ENCODE measurements at places on chromosomes 13 and 19.

DNA sequence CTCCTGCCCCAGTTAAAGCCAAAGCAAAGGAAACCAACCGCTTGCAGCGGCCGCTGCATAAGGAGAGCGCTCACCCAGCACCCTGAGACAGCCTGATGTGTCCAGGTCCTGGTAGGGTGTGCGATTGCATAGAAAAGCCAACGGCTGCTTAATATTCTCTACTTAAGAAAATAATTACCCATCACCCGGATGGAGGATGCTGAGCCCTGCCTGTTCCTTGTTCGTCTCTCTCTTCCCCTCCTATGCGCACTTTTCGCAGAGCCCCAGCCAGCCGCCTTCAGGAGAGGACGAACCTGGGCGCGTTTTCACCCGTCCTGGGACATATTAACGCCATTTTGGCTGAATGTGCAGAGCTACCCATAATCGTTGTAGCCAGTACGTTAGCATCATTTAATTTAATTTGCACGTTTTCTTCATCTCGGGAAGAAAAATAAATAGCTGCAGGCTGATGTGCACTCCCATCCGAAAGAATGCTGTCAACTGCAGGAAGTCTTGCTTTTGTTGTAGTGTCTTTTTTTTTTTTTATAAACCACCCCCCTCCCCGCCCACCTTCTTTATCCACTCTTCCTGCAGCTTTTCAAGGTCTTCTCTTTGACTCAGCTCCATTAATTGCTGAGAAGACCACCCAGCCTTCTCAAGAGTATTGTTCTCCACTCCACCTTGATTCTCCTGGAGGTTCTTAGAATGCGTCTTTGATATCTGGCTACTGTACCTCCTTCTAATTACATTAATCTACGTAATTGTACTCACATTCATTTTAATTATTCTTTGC, 214.5 kb downstream of the TEX29 start:
- no peak for DNase-seq

- no peak for DNase-seq
Measured at GRCh38 chr13:24199016-24199415, 38.5 kb downstream of the SPATA13 start.

GRCh38 chr13:101916108-101916774, 463.8 kb downstream of the ITGBL1 start:
- DNase-seq = no peak

DNA sequence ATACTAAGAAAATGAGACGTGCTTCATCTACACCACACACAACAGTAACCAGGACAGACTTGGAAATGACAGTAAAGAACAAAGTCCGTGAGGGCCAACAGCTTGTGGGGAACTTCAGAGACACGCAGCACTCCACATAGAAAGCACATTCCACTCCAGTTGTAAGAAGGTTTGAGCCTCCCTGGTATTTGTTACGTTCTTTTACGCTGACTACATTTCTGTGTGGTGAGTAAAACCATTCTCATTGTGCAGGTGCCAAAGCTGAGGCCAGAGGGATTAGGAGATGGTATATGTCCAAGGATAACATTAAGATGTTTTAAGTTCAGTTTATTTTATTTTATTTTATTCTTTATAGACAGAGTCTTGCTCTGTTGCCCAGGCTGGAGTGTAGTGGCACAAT, 1189.9 kb downstream of the UQCRFS1 start:
- no peak for DNase-seq

DNA sequence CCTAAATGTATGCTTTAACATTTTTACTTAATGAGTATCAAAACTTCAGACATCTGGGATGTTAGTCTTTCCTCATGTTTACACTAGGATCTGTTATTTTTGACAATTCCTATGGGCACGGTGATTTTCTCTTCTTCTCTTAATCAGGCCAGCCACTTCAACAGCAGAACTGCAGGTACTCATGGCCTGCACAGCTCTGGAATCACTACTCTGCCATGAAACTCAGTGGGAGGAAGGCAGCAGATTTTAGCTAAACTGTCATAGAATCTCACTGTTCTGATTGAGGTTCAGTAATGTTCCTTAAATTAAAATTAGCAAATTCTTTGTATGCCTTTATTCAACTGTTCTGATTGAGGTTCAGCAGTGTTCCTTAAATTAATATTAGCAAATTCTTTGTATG, 1083.0 kb downstream of the SLITRK5 start:
- no peak for DNase-seq

DNA sequence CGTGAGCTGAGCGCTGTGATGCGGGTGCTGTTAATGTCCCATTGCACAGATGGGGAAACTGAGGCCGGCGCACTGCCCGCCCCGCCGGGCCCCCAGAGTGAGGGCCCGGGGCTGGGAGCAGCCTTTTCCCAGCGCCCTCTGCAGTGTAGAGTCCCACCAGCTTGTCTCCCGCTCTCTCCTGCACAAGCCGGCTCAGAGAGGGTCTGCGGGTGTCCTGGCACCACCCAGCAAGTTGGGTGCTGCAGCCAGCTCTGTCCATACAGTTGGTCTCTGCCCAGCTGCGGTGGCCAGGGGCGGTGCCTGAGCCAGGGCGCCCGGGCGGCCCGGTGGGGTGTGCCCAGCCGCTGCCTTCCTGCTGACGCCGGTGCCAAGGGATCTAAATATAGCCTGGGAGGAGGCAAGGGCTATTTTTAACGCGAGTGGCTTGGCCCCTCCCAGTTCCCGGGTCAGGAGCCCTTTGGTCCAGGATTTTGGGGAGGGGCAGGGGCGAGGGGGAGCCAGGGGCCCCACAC, 19.3 kb downstream of the GADD45B start:
- peak; percentile 65 for DNase-seq

- no peak for DNase-seq
Measured at GRCh38 chr19:50882188-50882587, 8.9 kb downstream of the KLK2 start.

- no peak for DNase-seq
Measured at GRCh38 chr13:73065036-73065435, 6.2 kb downstream of the KLF5 start.

DNA sequence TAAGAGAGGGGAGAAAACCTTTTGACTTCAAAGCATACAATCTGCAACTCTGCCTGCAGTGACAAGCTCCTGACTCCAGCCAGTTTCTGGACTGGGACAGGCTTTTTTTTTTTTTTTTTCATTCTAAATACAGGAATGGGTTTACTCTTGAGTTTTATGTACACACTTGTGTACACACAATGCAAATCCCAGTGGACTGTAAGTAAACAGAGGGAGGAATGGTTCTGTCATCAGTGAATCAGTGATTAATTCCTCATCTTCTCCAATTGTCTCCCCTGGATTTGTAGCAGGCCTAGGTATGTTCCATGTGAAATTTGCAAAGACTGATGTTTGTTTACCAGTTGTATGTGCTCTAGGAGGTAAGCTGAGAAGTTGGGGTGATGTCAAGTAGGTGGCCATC, 184.8 kb downstream of the SHISA2 start:
- DNase-seq = peak; percentile 20

DNA sequence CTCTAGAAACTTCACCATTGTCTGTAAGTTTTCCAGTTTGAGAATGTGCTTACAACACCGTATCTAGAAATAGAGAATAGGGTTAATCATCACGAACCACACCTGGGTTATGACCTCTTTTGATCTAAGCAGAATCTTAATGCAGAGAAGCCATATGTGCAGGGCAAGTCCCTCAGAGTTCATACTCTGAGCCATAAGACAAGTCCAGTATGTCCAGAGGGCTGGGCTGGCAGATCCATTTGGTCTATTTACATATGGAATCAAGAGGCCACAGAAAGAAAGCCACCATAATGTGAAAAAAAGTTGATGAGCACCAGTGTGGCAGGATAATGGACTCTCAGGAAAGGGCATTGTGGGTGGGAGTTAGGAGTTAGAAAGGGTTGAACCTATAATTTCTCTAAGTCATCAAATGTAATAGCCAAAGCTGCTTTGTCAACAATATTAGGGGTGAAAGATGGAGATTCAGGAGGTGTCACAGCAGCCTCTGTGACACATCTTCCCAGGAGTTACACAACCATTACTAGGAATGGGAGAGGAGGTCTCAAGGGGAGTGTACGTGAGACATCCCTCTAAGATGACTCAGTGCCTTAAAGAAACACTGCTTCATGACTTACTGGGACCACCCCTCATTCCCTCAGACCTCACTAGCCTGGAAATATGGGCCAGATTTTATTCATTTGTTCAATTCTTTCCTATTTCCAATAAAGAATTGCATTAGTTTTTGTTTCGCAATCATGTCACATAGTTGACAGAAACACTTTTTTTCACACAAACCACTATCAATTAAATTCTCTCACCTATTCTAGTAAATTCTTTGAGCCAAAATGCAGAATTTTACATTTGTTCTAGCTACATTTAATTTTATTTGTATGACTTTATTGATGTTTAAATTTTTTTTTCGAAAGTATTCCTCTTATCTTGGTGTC, 30.4 kb upstream of the OLFM4 start:
- no peak for DNase-seq

DNA sequence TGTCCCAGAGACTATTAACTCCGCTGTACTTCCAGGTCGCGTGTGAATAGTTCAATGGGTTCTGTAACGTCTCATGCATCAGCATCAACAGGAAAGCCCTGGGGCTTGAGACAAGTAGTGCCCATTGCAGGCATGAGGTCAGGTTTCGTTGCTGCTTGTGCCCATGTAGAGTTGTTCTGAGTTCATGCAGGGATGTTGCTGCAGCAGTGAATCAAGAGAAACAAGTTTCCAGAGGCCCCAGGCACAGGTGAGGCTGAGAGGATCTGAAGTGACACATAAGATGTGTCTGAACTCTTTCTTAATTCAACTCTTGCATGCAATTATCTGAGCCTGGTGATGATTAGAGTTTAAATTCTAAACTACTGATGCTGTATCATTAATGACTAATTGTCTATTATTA, 8.6 kb upstream of the ZNF283 start:
- DNase-seq = no peak

- DNase-seq = no peak
Measured at GRCh38 chr19:16315825-16316505, 8.7 kb upstream of the KLF2 start.

GRCh38 chr19:18920400-18920799, 885 bp downstream of the DDX49 start:
- no peak for DNase-seq

DNA sequence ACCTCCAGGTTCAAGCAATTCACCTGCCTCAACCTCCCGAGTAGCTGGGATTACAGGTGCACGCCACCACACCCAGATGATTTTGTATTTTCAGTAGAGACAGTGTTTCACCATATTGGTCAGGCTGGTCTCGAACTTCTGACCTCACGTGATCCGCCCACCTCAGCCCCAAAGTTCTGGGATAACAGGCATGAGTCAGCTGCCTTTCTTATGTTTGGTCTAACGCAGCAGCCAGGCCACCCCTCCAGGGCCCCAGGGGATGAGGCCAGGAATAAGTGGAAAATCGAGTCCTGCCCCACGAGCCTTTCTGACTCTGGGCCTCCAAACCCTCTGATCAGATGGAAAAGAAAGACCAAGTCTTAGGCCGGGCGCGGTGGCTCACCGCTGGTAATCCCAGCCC, 44.5 kb downstream of the CERS4 start:
- DNase-seq = no peak

- DNase-seq = no peak
Measured at GRCh38 chr19:1159864-1160595, 14.0 kb downstream of the SBNO2 start.

GRCh38 chr19:15584541-15585115, 30.4 kb upstream of the CYP4F8 start:
- DNase-seq = peak; percentile 49

GRCh38 chr13:52393572-52394357, 12.2 kb downstream of the THSD1 start:
- no peak for DNase-seq

GRCh38 chr13:58379221-58379620, 747.7 kb downstream of the PCDH17 start:
- no peak for DNase-seq

- DNase-seq = no peak
Measured at GRCh38 chr19:31331536-31331935, 17.7 kb downstream of the TSHZ3 start.

GRCh38 chr13:44902738-44903137, 86.5 kb downstream of the NUFIP1 start:
- DNase-seq = no peak

GRCh38 chr13:52921194-52921593, 72.8 kb upstream of the PCDH8 start:
- no peak for DNase-seq

- no peak for DNase-seq
Measured at GRCh38 chr13:26614721-26615120, 57.2 kb downstream of the WASF3 start.

DNA sequence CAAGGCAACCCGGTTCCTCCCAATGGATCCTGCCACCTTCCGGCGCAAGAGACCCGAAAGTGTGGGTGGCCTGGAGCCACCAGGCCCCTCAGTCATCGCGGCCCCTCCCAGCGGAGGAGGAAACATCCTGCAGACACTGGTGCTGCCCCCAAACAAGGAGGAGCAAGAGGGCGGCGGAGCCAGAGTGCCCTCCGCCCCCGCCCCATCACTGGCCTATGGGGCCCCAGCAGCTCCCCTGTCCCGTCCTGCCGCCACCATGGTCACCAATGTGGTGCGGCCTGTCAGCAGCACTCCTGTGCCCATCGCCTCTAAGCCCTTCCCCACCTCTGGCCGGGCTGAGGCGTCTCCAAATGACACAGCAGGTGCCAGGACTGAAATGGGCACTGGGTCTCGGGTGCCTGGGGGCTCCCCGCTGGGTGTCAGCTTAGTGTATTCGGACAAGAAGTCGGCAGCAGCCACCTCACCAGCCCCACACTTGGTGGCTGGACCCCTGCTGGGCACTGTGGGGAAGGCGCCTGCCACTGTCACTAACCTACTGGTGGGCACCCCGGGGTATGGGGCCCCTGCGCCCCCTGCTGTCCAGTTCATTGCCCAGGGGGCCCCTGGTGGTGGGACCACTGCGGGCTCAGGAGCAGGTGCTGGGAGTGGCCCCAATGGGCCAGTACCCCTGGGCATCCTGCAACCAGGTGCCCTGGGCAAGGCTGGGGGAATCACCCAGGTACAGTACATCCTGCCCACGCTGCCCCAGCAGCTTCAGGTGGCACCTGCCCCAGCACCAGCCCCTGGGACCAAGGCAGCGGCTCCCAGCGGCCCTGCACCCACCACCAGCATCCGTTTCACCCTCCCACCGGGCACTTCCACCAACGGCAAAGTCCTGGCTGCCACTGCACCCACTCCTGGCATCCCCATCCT, 11.2 kb upstream of the PRR19 start:
- DNase-seq = no peak

- peak; percentile 26 for DNase-seq
Measured at GRCh38 chr19:44626048-44626624, 12.8 kb downstream of the IGSF23 start.

DNA sequence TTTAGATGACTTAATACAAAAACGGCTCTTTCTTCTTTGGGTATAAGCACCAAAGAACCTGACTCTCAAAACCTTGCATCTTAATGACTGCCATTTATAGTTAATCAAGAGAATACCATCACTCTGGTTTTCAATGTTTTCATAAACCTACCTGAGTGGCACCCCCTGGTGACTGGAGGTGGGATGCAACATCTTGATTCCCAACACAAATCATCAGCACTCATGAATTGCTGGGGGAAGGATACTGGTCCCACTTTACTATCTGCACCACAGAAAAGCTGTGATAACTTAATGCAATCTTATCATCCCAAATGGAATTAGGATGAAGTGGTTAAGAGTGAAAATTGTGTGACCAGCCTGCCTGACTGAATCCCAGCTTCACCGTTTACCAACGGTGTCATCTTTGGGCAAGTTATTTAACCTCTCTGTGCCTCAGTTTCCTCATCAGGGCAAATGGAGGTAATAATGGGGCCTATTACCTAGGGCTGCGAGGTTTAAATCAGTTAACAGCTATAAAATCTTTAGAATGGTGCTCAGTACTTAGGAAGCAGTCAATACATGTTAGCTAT, 366.4 kb downstream of the KLF12 start:
- DNase-seq = no peak
